Right cardiac atrium (tissue), 5 donors: ENCODE measurements at places on chromosomes 2 and 18. TPM values are rescaled to one million over a fixed set of nuclear protein-coding genes. Genes with fewer than 3 reads are reported as not detected.
A peak's percentile ranks its signal among the peaks of the same experiment; 100 is the strongest.

DNA sequence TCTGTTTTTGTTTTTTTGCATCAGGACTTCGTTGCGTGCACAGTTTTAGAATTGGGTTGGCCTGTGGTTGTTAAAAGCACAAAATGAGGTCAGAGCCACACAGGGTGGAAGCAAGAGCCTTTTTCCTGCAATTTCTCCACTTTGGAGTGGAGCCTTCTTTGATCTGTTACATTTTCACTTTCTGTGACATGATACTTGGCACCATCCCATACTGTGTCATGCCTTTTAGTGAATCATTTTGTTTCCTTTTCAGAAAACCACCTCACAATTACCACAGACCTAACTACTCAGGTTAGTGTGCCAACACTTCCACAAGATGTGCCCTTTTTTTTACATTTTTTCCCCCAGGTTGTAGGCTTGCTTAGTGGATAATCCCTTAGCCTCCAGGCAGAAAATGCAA is 32.5 kb downstream of the MERTK start:
- DNase-seq: no peak

The ARHGEF4 gene
- 5.2 TPM for total RNA-seq

The DNER gene
- total RNA-seq: 41.1 TPM

The C2orf76 gene
- 11.4 TPM for total RNA-seq

DNA sequence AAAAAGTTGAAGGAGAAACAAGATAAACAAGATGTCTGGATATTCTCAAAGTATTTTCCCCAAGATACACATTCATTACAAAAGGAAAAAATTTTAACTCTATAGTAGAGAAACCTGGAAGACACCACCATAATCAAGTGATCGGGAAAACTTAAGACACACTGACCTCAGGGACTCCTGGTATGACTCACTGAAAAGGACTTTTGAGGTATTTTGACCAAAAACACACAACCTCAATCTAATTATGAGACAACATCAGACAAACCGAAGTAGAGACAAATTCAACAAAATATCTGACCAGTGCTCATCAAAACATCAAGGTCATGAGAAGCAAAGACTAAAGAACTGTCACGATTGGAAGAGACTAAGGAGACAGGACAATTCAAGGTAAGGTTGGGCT is 34.7 kb downstream of the LPIN2 start:
- DNase-seq: no peak

The TUBA4B gene
- total RNA-seq: not detected

- no peak for DNase-seq
Observed at GRCh38 chr2:42032224-42032620, 15.6 kb upstream of the PKDCC start.

The SCYGR4 gene
- not detected for total RNA-seq

- no peak for DNase-seq
Observed at GRCh38 chr2:236657215-236657614, 87.6 kb downstream of the ACKR3 start.

DNA sequence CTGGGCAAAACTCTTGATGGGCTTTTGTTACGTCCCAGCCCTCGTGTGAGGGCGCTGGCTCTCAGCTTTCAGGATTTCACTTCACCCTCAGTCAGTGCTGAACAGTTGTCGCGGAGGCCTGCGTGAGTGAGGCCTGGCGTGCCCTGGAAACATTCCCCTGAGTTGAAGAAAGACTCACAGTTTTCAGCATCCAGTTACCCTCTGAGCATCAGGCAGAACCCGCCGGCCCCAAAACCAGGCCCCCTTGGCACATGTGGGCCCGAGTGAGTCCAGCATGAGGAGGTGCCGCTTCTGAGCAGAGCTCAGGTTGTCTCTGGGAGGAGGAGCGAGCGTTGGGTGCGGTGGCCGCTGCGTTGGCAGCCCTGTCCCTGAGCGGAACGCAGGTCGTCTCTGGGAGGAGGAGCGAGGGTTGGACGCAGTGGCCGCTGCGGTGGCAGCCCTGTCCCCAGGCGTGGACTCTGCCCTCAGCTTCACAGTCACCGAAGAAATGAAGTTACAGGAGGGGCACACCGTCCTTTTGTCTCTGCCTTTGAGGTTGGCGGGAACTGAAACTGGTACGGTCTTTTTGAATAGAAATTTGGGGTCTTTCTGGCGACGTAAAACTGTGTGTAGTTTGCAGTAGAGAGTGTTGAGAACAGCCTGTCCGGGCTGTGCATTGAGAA is at the start of gene NEU4:
Gene NEU4 (plus strand): TSS at position 473 of the 662 bp plus-strand sequence. CDS start 5,292 bp downstream, outside the sequence.
- peak; percentile 39 for DNase-seq

The LIPG gene
- 0.26 TPM for total RNA-seq

DNA sequence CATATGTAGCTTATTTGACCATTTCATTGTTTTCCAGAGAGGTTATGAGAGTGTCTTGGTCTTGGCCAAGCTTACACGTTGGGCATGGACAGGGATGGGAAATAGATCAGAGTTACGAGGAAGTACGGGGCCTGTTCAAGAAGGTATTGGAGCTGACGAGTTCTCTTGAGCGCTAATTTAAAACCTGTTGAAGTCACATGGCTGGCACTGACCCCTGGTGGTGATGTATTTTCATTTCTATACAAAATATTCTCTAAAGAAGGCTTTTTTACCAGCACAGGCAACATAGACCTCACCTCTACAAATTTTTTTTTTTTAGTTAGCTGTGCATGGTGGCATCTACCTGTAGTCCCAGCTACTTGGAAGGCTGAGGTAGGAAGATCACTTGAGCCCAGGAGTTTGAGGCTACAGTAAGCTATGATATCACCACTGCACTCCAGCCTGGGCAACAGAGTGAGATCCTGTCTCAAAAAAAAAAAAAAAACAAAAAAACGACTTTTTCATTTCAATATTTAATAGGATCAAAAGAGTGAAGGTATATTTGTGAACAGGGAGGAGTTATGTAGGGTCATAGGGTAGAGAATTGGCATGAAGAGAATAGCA is 19.6 kb downstream of the UGP2 start:
- peak; percentile 47 for DNase-seq

- DNase-seq: no peak
Observed at GRCh38 chr2:20697322-20697934, 30.5 kb downstream of the GDF7 start.

DNA sequence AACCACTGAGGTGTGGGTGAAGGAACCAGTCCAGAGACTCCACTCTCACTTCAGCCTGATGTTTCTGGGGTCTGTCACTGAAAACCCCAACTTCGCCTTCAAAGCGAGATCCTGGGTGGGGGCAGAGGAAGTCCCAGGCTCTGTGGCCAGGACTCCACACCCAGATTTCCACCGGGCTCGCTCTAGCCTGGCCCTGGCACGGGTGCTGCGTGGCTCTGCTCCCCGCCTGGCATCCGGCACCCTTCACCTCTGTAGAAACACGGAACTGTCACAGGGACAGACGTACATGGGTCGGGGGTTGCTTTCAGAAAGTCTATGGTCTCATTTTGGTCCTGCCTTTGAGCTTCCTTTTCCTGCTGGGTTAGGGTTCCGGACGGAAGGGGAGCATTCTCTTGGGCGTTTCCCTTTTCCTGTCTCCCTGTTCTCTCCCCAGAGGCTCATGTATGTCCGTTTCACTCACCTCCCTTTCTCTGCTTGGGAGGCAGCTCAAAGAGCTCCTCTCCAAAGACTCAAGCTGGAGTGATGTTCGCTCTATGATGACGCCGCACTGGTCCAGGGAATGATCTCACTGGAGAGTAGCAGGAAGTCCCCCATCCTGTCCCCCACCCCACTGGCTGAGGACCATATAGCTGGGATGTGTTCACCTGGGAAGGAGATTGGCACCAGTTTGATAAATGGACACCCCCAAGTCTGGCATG is 41.5 kb downstream of the ODC1 start:
- DNase-seq: no peak

DNA sequence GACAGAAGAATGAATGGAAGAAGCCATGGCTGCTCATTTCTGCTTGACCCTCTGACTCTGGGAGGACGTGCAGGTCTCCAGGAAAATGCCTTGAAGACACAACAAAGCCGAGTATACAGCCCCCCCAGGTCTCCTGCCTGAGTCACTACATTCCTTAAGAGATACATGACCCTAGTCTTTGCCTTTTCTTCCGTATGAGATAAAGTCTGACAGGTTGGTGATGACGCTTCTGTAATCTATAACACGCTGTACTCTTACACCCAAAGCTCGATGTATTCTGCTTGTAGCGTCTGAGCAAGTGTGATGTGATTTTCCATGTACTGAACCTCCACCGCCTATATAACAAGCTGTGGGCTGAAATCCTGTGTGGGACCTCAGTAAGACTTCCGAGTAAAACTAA is 77.3 kb downstream of the KCTD1 start:
- no peak for DNase-seq
